B cell (primary cell): ENCODE measurements at places on chromosomes 12 and 14.

DNA sequence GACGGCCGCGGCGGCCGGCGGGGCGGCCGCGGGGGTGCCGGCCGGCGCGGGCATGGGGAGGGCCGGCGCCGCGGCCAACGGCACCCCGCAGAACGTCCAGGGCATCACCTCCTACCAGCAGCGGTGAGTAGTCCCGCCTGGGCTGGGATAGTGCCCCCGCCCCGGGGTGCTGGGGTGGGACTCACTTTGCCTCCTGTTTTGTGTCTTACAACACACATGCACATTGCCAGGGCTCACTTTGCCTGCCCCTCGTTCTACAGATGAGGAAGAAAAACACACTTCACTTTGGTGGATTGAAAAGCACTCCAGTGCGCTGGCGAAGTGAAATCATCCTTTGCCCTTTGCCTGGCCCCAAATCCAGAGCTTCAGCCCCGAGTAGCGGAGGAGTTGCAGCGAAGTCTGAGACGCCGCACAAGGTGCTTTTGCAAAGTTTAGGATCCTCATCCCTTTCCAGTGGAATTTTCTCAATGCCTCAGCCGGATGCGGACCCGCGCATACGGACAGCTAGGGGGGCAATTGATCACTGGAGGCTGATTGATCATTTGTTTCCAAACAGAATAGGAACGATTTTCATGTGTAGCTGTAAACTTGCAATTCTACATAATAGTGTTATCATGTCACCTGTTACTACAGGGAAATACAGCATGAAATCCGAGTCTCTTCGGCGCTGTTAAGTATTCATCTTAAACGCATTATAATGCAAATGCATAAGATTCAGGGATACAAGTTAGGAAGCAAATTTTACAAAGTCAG lies 3.6 kb upstream of the NPAS3 start:
- peak; percentile 7 for DNase-seq

- DNase-seq, result peak; percentile 22
Measured at GRCh38 chr14:91947475-91948184, at the start of gene FBLN5. Gene FBLN5, minus strand, starts transcription at chr14:91947694. Its CDS starts 465 bp downstream, at chr14:91947229.

GRCh38 chr12:78457938-78458337 lies 406.6 kb upstream of the SYT1 start:
- no peak for DNase-seq

DNA sequence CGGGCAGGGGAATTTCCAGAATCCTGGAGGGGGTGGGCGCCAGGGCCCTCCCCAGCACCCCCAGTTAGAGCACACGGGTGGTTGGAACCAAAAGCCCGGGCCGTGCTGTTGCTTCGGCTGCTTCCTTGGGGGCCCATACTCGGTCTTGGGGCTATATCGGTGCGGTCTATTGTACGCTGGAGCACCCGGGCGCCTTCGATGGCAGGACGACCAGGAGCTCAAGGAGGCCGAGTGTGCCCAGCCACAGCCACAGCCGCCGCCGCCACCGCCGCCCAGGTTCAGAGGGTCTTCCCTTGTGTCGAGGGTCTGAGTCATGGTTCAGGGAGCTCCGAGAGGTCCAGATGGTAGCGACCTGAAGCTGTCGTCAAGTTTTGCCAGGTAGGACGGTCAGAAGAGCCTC lies 548 bp downstream of the CCER1 start:
- no peak for DNase-seq

GRCh38 chr14:70886421-70887206 lies 20.6 kb upstream of the PCNX1 start:
- DNase-seq, result peak; percentile 58

DNA sequence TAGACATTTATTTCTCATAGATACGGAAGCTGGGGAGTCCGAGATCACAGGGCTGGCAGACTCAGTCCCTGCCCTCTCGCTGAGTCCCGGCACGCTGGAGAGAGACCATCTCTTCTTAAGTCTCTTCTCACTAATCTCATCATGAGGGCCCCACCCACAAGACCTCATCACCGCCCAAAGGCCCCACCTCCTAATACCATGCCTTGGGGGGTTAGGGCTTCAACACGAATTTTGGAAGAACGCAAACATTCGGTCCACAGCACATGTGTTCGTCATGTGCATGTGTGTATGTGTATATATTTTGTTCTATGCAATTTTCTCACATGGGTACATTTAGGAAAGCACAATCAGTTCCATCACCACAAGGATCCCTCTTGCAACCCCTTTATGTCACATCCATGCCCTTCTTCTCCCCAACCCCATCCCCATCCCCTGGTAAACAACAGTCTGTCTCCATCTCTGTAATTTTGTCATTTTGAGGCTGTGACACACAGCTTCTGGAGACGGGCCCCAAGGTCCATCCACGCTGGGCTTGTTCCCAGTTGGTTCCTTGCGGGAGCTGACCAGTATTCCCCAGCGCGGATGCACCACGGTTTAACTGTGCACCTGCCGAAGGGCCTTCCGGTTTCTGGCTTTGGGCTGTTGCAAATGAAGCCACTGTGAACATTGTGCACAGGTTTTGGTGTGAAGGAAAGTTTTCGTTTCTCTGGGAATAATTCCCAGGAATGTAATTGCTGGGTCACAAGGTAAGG lies 317.5 kb upstream of the DIO3 start:
- no peak for DNase-seq

DNA sequence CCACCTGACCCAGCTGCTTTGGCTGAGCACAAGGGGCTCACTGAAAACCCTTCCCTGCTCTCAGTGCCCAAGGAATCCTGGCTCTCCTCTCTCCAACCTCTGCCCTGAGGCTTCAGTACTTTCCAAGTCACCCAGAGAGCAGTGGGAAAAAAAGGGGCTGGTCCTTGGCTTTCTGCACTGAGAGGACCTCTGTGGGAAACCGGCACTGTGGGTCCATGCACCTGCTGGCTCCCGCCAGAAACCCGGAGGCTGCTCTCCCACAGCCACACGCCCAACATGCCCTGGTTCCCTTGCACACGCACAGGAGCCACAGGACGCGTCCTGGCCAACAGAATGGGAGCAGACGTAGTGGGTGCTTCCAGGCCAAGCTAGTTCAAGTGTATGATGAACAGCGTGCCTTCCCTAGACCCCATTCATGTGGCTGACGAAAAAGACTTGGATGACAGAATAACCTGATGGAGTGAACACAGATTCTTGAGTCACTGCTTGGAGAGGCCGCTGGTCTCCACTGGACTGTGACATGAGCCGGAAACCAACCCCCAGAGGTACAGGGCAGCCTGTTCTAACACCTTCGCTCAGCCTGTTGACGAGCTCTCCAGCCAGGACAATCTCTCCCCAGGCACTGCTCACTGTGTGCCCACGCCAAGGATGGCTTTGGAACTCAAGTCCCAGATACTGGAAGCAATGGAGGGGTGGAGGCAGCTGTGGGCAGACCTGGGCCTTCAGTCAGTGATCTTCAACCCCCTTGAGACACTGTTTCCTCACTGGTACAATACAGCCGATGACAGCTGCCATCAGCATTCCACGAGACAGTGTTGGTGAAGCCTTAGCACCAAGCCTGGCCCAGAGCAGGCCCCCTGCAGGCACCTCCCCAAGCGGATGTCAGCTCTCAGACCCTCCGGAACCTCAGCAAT lies 87.7 kb downstream of the ITPK1 start:
- DNase-seq, result no peak

GRCh38 chr12:82651489-82651888 lies 35.2 kb upstream of the TMTC2 start:
- no peak for DNase-seq

- DNase-seq, result no peak
Measured at GRCh38 chr14:32595497-32595896, 266.4 kb downstream of the AKAP6 start.

DNA sequence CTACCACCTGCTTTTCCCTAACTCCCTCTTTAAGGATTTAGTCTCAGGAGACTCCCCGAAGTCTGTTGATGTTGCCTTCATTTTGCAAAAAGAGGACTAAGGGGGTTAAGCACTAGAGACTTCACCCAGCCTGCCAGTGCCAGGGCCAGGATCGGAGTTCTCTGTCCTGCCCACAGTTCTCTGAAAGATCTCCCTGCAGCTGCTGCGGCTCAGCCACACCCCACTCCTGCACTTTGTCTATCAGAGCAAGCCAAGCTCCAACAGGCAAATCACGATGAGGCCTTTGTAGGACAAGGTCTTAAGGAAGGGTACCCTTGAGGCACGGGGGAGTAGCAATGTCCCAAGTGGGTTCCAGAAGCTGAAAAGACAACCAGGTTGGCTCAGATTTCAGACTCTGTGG lies 148.8 kb upstream of the EGLN3 start:
- no peak for DNase-seq

- DNase-seq, result no peak
Measured at GRCh38 chr14:71702786-71703185, 229.4 kb upstream of the RGS6 start.

- no peak for DNase-seq
Measured at GRCh38 chr14:25431211-25432076, 381.5 kb upstream of the STXBP6 start.

GRCh38 chr14:29242755-29243754 lies 476.5 kb downstream of the FOXG1 start:
- no peak for DNase-seq

GRCh38 chr12:82671673-82672195 lies 15.0 kb upstream of the TMTC2 start:
- no peak for DNase-seq

- no peak for DNase-seq
Measured at GRCh38 chr14:59389936-59390335, 75.2 kb downstream of the GPR135 start.

- DNase-seq, result no peak
Measured at GRCh38 chr14:105418269-105419194, 1.1 kb upstream of the MTA1 start.

- peak; percentile 65 for DNase-seq
Measured at GRCh38 chr12:46342562-46343033, 30.0 kb downstream of the SLC38A2 start.

GRCh38 chr12:46744283-46744682 lies 81.5 kb downstream of the SLC38A4 start:
- DNase-seq, result no peak

GRCh38 chr12:104846056-104846767 lies 111.9 kb downstream of the SLC41A2 start:
- DNase-seq, result no peak

- DNase-seq, result no peak
Measured at GRCh38 chr12:3364661-3365462, 126.1 kb upstream of the PRMT8 start.

- DNase-seq, result peak; percentile 39
Measured at GRCh38 chr14:72715215-72715849, 178.6 kb downstream of the DPF3 start.

DNA sequence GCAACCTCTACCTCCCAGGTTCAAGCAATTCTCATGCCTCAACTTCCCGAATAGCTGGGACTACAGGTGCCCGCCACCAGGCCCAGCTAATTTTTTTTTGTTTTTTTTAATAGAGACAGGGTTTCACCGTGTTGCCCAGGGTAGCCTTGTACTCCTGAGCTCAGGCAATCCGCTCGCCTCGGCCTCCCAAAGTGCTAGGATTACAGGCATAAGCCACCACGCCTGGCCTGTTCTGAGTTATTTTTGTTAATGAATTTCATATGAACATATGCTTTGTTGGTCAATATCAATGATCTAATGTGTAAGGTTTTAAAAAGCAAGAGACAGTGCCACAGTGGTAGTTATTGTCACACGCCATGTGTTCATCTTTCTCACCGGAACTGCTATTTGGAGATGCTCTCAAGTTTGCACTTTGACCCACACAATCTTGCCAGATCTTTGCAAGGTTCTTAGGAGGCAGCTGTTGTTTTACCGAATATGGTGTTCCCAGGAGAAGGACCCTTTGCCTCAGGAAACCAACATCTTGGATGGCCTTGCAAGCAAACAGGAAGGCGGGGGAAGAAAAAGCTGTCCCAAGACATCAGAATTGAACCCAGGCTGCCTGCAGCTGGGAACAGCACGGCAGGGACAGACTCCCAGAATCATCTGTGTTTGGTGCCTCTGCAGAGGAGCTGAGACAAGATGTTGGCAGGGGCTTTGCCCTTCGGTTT lies 30.0 kb downstream of the GALNT16 start:
- no peak for DNase-seq

GRCh38 chr12:110501399-110501751 lies 536 bp downstream of the VPS29 start:
- DNase-seq, result no peak

- no peak for DNase-seq
Measured at GRCh38 chr12:1384910-1385309, 209.5 kb downstream of the FBXL14 start.

DNA sequence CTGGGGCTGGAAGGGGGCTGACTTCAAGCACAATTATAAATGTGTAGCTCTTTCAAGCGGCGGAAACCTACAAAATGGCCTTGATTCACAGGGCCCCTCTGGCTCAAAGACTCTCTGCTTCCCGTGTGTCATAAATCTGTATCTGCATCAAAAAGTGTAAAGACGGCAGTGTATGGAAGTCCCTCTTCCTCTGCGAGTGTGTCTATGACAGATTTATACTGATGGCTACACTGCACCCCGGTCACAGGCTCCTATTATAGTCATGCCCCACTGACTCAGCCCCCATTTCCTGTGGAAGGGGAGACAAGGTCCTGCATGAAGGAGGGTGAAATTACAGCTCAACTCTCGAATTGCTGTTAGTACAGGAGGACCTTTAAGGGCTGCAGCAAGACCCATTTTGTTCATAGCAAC lies 68.6 kb downstream of the HMGA2 start:
- DNase-seq, result no peak

- DNase-seq, result no peak
Measured at GRCh38 chr12:81089412-81089811, 11.5 kb downstream of the ACSS3 start.

DNA sequence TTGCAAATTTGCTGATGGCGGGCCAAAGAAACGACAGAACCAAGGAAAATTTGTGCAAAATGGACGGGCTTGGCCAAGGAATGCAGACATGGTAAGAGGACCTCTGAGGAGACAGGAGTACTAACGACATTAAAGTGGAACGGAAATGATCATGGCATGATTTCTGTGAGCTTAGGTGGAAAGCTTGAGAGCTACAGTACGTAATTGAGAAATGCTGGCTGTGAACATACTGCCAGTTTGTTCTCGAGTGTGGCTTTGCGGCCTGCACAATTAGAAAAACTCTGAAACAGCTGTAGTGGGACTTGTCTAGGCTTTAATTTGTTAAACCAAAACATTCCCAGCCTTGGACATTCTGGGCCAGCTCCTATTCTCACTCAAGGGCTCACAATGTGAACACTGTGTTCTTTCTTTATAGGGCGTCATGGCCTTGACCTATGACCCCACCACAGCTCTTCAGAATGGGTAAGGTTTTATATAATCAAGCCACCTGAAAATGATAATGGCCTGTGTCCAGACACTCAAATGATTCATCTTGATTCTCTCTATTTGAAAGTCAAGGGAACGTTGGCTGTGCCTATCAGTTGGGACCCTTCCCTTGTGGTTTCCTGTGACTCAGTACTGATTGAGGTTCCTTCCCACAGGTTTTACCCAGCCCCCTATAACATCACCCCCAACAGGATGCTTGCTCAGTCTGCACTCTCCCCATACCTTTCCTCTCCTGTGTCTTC lies 48.5 kb downstream of the BAZ2A start:
- no peak for DNase-seq

- DNase-seq, result no peak
Measured at GRCh38 chr14:21652209-21652808, 1.3 kb upstream of the OR4E2 start.

- DNase-seq, result no peak
Measured at GRCh38 chr12:112677050-112677765, 114.3 kb upstream of the RPH3A start.

- no peak for DNase-seq
Measured at GRCh38 chr14:34104489-34105397, 153.9 kb upstream of the EGLN3 start.

GRCh38 chr14:66944872-66945271 lies 244.4 kb upstream of the GARIN2 start:
- peak; percentile 22 for DNase-seq

GRCh38 chr14:50230701-50231474 lies 490 bp downstream of the SOS2 start:
- DNase-seq, result peak; percentile 65

GRCh38 chr12:40646911-40647310 lies 45.3 kb upstream of the CNTN1 start:
- DNase-seq, result no peak
